ENCODE measurements at places on chromosomes 3 and 15.

DNA sequence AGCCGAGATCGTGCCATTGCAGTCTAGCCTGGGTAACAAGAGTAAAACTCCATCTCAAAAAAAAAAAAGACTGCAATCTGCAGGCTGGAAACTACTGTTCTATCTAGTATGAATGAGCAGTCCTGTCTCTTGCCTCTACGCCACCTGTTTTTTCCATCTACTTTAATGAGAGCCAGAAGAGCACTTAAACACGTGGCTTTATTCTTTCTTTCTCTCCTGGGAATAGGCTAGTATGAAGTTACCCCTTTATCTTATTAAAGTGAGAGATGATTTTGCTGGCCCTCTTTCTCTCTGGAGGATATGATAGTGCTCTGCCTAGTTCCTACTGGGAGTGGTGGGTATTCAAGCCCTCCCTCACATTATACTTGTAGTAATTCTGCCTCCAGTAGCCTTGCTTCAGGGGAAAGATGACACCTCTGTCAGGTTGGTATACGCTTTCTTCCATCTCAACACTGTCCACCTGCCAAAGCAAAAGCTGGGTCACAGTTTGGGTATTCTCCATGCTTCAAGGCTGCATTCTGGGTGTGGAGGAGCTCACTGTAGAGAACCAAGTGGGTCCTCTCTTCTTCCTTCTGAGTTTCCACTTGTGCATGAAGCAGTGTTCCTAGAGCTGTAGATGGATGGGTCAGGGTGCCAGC, 17.8 kb downstream of the MAPKBP1 start:
- no peak for DNase-seq

DNA sequence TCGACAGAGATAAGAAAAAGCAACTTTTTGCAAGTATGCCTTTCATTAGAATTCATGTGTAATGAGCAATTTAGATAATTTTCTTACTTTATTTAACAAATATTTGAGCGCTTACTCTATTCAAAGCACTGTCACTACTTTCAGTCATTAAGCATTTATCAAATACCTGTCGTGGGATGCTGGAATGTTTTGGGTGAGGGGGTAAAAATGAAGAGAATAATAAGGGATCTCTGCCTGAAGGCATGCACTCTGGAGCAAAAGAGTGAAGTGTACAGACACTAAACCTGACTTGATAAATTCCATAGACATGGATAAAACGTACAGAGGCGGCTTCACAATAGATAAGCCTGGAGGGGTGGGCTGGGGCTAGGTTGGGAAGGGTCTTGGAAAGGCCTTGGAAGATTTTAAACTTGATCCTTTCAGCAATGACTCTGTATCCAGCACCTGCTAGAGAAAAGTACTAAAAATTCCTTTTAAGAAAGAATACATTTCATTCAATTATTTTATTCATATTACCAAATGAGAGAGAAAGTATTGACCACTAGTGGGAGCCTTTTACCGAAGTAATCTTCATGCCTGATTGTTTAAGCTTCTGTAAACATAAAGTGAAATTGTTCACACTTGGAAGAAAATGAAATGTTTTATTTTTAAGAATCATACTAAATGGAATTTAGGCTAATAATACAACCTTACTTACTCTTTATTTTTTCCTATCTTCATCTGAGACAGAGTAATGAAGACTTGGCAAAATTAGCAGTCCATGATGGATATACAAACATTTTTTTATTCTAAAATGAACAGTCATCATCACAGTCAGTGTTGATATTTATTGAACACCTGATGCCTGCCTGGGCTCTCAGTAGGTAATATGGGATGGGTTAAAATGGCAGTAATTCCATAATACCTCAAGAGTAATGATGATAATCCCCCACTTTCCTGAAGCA, 113.2 kb downstream of the PPP2R3A start:
- no peak for DNase-seq

GRCh38 chr15:101294731-101295606, at the start of gene SNRPA1:
SNRPA1 (minus strand) TSS chr15:101295248; CDS start chr15:101295178, 70 bp downstream.
- DNase-seq: peak; percentile 97

DNA sequence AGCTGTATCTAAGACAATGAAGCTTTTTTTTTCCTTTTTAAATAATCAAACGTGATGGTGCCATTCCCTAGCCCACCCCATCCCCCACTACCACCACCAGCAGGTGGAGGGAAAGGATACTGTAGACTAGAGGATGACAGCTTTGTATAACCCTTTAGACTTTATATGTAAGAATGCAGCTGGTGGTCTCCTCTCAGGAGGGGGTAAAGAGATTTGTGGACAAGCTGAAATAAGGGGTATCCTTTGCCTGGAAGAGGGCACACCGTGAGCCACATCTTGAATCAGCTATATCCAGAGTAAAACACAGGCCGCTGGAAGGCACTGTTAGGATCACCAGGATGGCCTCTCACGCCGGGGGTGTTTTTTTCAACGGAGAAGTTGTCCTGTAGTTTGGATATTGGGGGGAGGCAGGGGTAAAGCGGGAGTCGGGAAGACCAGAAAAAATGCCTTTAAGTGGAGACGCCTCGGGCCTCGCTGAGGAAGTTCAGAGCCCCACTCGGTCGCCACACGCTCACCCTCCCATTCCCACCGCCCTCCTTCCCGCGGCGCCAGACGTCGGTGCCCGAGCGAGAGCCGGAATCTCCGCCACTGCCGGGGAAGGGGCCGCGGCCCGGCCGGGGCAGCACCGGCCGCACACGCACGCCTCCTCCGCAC, 986 bp downstream of the KPNA4 start:
- no peak for DNase-seq

GRCh38 chr3:24299806-24300626, 194.6 kb downstream of the THRB start:
- no peak for DNase-seq

DNA sequence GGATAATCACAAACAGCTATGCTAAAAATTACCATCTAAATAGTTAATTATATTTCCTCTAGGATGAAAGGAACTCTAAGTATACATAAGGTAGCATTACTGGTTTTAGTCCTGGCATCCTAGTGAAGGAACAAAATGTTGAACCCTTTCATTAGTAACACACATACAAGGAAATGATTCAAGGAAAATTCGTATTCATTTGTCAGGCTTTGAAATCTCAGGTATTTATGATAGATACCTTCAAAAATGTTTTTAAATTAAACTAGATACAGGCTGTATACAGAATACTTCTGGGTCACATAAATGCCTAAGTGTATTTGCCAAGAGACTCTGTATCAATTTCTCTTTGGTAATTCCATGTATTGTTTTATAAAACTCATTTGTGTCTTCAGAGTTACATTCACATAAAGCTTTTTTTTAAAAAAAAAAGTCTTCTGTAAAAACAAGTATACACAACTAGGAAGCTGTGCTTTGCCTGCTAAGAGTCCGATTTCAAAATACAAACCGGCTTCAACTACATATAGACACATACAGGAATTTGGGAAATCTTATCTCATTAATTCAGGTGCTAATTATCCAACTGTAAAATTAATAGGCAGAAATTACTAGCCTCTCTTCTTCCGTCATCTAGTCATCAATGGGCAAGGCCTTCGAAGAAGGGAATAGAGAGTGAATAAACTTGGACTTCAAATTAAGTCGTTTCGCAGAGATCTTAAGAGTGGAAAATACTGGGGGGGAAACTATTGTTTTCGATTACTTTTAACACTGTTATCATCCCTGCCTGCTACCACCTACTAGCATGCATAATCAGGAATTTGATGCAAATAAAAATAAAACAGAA, 1.3 kb downstream of the SECISBP2L start:
- DNase-seq: no peak

GRCh38 chr3:149839896-149840295, 26.9 kb downstream of the RNF13 start:
- no peak for DNase-seq

DNA sequence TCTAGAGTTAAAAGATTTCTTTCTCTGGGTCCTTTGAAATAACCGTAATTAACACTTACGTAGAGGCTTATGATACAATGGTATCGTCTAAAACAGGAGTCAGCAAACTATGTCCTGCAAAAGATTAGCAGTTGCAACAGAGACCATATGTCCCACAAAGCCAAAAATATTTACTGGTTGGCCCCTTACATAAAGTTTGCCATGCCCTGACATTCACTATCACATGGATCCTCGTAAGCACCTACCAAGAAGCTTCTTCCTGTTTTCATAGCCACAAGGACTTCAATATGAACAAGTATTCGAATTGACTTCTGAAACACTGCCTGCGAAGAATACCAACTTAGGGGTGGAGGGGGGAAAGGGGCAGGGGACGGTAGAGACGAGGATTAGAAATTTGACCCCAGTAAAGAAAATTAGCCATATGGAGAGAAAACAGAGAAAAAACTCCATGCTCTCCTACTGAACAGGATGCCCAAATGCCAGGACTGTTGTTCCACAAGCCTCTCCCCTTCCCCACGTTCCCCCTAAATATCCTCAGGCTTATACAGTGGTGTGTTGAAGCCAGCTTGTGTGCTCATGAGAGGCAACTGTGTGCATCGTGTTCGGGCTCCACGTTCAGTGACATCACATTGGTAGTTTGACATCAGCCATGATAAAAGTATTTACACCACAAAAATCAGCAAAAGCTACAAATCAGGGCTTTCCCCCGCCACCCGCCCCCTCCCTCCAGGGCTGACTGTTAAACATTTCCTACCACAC, 144.1 kb upstream of the HES1 start:
- DNase-seq: no peak

- DNase-seq: no peak
Observed at GRCh38 chr3:5020242-5020722, 41.0 kb downstream of the BHLHE40 start.

DNA sequence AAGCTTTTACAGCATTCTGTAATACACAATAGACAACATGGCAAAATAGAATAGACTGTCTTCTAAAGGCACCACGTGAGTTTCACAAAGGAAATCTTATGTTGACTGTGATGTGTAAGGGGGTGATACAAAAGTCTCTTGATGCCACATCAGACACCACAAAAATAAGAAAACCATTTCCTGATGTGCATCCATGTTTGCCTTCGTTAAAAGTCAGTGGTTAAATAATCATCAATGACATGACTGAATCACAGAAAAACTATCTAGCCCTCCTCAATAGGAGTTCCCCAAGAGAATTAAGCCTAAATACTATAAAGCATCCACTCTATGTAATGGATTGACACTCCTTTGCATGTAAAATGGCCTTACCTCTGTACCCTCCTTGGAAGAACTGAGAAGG, 198.6 kb upstream of the SLC2A2 start:
- DNase-seq: peak; percentile 33

DNA sequence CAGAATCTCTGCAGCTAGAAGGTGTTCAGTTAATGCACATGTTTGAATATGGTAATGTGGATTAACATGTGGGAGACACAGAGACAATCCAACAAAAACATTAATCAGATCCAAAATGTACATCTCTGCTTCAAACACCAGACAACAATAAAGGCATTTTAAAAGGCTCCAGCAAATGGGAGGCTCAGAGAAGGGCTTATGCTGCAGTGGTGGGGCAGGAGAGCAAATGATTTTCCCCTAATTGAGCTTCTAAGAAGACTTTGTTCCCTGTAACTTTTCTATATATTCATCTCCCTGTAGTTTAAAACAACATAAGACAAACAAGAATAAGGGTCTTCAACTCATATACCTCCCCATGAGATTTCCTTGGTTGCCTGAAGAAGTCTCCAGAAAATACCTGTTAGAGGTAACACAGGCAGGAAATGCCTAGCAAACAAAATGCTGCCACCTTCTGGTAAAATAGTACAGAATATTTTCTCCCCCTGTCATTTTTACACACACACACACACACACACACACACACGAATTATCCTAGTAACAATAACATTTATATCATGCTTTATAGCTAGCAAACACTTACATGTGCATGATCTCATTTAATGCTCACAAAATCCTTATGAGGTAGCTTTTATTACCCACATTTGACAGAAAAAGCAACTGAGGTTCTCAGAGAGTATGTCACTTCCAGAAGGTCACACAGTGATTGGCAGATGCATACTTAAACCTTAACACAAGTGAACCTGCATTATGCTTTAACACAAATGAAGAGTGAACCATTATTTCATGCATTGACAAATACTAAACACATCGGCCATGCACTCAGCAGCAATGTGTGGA, 123.4 kb upstream of the MB21D2 start:
- peak; percentile 30 for DNase-seq

DNA sequence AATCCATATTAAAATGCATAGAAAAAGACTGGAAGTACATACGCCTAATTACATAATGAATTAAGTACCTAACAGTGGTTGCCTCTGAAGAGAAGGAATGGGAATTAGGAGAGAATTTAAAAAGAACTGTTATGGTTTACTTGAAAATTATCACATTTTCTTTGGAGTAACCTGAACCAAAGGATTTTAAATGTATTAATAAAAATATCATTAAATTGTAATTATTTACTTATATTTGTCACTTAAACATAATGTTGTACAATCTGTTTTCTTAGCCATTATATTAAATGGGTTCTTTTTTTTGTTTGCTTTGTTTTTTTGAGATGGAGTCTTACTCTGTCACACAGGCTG, 114.2 kb upstream of the SLC7A14 start:
- no peak for DNase-seq

GRCh38 chr15:56930669-56931313, 12.3 kb downstream of the TCF12 start:
- no peak for DNase-seq

GRCh38 chr3:189324538-189325138, 152.9 kb downstream of the TPRG1 start:
- DNase-seq: peak; percentile 85

DNA sequence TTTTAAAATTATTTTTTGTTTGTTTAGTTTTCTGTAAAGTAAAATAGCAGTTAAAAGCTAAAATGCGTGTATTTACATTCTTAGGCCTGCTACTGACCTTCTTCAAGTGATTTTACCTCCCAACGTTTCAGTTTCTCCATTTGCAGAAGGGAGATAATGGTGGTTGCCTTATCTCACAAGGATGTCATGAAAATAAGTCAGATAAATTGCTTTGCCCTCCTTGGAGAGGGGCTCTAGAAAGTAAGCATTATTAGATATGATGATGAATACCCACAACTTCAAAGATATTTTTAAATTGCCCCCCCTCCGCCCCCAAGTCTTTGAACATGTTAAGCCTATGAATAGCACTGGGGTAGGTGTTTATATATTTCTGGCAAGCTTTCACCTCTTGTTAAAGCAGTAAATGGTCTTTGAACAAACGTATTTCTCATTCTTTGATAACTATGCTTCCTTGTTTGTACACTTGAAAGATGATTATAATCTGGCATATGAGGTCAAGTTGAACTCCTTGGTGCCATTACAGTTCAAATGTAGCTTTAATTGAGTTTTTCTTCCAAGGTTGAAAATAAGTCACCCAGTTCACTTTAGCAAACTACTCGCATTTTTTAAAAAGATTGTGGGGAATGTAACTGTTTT, 6.4 kb downstream of the TERC start:
- no peak for DNase-seq

DNA sequence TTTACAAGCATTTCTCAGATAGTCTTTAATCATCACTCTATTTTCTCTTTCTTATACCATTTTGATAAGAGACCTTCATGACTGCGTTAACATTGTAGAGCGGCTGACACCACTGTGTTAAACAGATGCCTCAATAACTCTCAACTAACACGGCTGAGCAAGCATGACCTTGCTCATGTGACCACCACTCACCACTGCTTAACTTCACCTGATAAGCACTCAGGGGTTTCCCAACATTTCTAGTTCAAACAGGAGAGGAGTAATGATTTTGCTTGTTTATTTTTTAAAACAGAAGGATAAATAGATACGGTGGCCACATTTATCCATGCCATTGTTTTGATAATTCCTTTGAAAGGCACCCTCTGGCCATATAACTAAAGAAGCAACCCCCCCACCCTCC, 37.7 kb upstream of the TMEM45A start:
- DNase-seq: no peak

All from GM06990 (cell line).